ENCODE measurements at places on chromosomes 2 and 18.

DNA sequence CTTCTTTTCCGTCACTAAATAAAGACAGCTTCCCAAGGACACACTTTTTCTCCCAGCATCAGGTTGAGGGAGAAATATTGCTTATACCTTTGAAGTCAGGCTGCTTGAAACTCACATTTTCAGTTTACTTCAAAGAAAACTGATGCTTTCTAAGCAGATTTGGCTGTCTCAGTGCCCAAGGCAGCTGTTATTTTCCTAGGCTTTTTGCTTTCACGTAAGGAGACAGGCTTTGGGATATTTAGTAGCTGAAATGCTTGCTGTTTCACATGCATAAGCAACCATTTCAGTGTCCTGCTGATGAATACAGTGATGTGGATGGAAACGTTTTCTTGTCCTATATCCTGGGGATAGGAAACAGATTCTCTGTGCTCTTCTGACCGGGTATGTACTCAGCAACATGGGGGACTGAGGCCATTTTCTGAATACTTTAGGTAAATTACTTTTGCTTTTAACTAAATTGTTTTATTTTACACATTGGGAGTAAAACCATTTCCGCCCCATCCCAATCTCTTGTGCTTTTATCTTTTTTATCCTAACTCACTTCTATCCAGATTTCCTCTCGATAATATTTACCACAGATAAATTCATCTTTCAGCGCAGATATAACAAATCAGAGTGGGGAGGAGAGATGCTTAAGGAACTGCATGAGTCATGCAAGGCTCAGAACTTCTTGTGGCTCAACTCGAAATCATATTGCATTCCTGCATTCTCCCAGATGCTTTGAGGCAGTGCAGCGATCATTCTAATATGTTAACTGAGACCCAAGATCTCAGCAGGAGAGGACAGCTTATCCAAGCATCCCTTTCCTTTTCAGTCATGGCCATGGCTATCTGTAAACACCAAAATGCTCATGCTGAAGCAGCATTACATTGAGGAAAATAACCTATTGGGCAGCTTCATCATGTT lies 22.2 kb downstream of the GALR1 start:
- peak; percentile 48 for DNase-seq

- no peak for DNase-seq
These were observed 7.3 kb upstream of the TPO start for GRCh38 chr2:1405967-1406366.

- peak; percentile 62 for DNase-seq
These were observed 340.7 kb downstream of the TGIF1 start for GRCh38 chr18:3790703-3791102.

- DNase-seq: peak; percentile 33
These were observed 29.1 kb downstream of the HPCAL1 start for GRCh38 chr2:10331702-10332401.
